ENCODE measurements at places on chromosomes 3 and 15. TPM values are rescaled to one million over a fixed set of nuclear protein-coding genes. Genes with fewer than 3 reads are reported as not detected.

The PCOLCE2 gene
- total RNA-seq = not detected

The RLBP1 gene
- total RNA-seq = not detected

The TMF1 gene
- 37.6 TPM for total RNA-seq

The IP6K2 gene
- total RNA-seq = 55.0 TPM

The RASA2 gene
- total RNA-seq = 5.5 TPM

The SLC35G2 gene
- total RNA-seq = 14.3 TPM

The CHCHD6 gene
- total RNA-seq = 11.8 TPM

The P3H2 gene
- 24.2 TPM for total RNA-seq

The LEKR1 gene
- total RNA-seq = 1.3 TPM

The TEX55 gene
- not detected for total RNA-seq

The EPHB1 gene
- 0.86 TPM for total RNA-seq

The NEK10 gene
- 4.7 TPM for total RNA-seq

The SSUH2 gene
- 0.16 TPM for total RNA-seq

The FGD5 gene
- total RNA-seq = not detected

The SEMA3G gene
- total RNA-seq = 1.9 TPM

The CHRFAM7A gene
- total RNA-seq = 0.10 TPM

The TRIM59 gene
- 8.0 TPM for total RNA-seq

All from myocyte (in vitro differentiated cells).